ENCODE measurements at places on chromosomes 2 and 18.

DNA sequence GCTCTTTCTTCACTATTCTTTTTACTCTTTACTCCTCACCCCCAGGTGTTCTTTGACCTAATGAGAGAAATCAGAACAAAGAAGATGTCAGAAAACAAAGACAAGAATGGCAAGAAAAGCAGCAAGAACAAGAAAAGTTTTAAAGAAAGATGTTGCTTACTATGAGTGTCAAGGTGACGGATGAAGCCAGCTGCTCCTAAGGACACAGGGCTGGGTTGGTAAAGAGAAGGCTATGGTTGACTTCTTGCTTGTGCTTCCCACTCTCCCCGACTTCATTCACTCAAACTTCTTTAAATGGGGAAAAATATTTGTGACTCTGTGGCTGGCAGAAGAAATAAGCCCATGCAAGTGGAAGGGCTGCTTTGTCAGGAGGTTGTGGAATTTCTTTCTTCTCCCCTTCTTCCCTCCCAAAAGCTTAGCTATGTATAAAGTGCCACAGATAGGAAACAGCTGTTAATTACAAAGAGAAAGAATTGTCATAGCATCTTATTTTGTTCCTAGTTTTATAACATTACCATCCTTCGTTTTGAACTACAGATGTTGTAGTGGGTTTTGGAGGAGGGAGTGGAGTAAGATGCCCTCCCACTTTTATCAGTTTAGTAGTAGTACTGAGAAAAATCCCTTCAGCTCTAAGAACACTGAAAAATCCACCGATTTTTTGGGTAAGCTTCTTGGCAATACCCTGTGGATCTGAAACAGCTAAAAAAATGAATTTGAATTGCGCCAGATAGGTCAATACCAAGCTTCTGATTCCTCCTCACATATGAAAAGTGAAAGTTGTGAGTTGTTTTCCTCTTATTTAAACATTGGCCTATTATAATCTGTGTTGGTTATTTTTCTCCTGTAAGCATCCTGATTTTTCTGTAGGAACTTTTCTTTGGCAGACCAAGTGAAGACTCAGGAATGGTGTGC, 40.7 kb downstream of the RALB start:
- DNase-seq: no peak

DNA sequence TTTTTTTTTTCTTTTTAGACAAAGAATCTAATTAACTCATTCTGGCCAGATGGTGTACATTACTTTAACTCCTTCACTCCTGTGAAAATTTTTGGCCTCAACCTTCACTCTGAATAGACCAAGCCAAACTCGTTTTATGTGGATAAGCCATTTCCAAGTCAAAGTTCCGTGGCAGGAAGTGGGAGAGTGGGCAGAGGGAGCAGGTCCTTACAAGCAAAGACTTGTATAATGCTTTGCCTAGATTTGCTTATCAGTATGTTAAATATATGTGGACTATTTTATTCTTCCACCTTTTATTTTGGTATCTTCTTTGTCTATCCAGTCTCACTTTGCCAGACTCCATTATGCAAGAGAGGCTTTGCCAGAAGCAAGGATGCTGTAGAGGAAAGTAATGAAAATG, 178.1 kb upstream of the TNP1 start:
- DNase-seq: no peak

GRCh38 chr2:120600786-120601185, 134.9 kb upstream of the GLI2 start:
- no peak for DNase-seq

GRCh38 chr2:26998323-26998722, 27.9 kb downstream of the MAPRE3 start:
- no peak for DNase-seq

DNA sequence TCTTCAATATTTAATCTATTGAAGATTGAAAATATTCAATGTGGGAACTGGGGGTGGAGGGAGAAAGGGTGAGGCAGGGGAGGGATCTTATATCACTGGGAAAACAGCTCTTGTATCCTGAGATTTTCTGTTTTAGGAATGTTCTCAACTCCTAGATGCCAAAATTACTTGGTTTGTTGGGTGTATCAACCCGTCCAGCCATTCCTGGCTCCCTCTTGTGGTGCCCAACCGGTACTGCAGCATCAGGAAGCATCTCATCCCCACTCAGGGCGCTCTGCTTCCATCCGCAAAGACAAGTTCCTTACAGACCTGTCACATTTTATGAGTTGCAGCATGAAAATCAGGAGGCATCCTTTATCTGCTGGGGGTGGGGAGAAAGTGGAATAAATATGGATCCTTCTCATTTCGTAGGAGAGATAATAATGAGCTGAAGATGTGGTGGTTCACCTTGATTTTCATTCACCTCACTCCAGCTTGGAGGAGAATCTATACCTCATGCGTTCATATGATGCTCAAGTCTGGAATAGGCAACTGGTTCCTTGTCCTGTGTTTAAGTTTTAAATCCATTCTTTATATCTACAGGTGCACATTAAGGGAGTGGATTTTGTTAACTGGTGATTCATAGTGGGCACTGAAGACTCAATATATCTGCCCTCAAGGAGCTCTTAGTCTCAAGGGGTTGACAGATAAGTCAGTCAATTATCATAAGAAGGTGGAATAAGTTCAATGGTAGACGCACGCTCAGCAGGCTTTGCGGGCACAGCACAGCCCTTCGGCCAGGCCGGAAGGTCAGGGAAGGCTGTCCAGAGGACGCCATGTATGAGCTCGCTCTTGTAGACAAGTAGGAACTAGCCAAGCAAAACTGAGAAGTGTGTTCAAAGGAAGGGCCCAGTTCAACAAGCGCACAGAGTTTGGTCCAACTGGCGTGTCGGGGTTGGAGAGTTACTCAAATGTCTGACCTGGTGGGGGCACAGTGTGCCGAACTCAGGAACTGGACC, 127.3 kb downstream of the RNF144A start:
- DNase-seq: peak; percentile 56

DNA sequence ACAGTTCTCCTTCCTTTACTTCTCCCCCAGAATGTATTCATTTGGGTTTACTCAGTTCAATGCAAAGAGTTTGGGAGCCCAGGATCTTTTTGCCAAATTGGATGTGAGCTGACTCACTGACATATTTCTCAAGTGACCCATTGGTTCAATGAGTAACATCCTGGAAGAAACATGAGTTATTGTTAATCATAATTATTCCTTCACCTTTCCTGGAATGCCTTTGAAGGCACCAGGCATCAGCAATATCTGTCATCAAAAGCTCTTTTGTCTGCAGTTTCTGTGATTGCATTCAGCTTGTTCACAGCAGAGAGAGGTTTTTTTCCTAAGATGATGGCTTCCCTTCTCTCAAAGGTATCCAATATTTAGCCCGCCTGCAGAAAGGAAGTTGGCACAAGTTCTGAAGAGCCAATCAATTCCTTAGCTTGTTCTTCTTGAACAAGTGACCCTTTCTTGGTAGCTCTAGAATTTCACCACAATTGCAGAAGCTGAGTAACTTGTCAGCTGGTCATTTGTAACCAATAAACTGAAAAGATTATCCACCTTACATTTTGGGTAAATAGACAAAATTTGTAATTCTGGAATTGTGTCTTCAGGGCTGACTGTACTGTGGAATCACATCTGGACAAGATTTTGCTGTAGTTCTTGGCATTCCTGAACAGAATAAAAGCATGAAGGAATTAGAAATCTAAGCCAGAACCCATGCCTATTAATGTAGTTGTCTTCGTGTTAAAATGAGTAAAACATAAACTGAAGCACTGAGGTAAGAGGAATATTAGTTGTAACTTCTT, 72.2 kb upstream of the TMEM17 start:
- no peak for DNase-seq

GRCh38 chr2:119897736-119898395, 115.0 kb upstream of the EPB41L5 start:
- no peak for DNase-seq

- no peak for DNase-seq
Measured at GRCh38 chr2:149885946-149886345, 298.4 kb upstream of the MMADHC start.

DNA sequence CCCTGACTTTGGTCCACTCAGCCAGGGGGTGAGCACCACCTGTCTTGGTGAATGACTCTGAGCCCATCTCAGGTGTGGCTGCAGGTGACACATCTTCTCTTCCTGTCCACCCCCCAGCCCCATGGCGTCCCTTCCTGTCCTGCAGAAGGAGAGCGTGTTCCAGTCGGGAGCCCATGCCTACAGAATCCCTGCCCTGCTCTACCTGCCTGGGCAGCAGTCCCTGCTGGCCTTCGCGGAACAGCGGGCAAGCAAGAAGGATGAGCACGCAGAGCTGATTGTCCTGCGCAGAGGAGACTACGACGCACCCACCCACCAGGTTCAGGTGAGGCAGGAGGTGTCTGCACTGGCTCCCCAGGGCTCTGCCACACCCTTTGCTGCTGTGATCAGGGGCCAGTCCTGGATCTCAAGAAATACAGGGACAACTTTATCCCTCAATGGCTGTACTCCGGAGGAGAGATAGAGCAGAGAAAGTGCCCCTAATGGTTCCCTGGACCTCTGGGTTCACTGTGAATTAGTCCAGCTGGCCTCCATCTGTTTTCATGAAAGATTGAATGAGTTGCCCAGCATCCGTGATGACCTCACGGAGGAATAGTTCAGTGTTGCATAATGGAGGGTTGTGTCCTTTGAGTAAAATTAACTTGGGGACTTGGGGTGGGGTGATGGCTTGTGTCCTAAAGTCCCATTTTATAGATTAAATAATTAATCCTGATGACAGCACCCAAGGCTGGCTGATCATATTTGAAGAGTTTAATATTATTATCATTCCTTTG, at the start of gene NEU2:
TSS of gene NEU2 (plus strand) at position 122 of the 770 bp plus-strand sequence. CDS start at position 122, 0 bp downstream.
- no peak for DNase-seq

- DNase-seq: no peak
Measured at GRCh38 chr2:137185378-137186078, 420.2 kb downstream of the THSD7B start.

DNA sequence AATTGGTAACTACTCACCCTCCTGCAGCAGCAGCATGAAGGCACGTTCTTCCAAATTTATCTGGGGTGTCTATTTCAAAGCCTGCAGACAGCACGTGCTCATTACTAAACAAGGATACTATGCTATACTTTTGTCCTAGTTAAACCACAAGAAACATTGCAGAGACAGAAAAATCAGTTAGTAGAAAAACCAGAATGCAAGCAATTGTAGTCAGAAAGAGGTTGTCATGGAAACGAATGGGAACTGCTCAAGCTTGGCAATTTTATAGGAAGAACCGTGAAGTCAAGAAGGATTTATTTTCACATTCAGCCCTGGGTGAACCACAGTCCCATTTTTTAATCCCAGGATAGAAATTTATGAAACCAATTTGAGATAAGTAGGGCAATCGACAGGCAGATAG, 162.2 kb upstream of the PGAP1 start:
- DNase-seq: no peak

DNA sequence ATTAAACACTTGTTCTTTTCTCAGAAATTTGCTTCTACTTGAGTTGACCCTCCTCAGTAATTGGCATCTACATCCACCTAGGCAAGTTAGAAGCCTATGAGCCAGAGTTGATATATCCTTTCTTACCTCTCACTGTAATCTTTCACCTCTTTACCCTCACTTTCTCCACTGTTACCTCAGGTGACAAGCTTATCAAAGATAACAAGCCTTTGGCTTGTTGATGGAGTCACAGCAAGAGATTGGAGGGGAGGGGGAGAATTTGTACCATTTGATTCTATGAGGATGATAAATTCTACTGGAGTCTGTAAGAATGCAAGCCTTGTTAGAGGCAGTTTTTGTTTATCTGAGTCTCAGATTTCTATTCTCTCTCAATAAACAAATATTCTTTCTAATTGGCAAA, 171.0 kb upstream of the CAVIN2 start:
- DNase-seq: no peak

DNA sequence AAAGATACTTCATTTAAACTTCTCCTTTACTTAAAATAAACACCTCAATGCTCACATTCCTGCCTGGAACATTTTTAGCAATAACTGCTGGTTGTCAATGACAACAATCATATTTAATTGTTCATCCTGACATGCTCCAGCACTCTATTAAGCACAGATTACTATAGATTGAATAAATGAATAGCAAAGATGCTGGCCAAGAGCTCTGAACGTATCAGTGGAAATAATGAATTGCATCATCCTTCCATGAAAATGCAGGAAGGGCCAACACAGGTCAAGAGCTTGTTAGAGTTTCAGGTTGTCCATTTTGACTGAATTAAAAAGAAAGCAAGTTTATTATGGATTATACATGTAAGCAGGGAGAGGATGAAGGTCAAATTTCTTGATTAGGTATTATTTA, 994.0 kb downstream of the TSN start:
- DNase-seq: no peak

DNA sequence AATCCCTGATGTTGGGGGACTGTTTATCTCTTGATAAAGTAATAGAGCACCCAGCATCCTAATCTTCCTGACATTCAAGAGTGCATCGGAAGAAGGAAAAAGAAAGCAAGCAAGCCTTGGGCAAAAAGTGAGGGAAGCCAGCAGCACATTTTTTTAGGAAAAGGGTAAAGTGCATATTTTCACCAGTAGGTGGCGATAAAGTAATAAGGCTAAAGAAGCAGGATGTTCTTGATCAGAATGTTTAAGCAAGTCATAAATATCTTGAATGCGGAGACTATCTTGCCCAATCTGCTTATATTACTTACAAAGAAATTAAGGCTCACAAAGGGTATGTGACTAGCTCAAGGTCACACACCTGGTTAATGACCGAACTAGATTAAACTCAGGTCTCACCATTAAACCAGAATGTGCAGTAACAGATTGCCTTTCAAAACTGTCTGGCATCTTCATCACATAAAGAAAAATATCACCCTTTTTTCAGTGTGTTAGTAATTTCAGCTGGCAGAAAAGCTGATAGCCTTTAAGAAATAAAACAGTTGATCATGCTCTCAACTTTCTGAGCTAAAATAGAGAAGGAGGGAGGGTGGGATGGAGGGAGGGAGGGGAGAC, 83.8 kb downstream of the VIT start:
- no peak for DNase-seq

DNA sequence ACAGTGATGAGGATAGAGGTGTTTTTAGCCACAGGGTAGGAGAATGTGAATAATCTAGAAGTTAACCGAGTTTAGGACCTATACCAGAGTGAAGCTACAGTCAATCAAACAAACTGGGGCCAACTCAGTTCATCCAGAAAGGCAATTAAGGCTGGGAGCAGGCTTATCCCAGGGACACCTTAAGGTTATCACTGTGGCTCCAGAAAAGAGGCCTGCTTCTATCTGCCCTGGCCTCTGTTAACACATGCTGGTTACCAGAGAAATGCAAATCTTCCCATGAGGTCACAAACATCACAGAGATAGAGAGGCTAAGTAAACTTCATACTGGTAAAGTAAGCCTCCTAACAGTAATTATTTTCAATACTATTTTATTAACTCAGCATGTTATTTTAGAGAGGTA, 93.2 kb upstream of the GRB14 start:
- no peak for DNase-seq

GRCh38 chr2:217049422-217049821, 189.6 kb upstream of the TNP1 start:
- no peak for DNase-seq

GRCh38 chr18:5498452-5498851, 45.3 kb downstream of the EPB41L3 start:
- DNase-seq: no peak

Measured in activated CD8-positive, alpha-beta memory T cell treated with anti-CD3 and anti-CD28 coated beads for 4 hours (primary cell).